ENCODE measurements at places on chromosomes 1 and 21.

GRCh38 chr1:231211005-231211857, 29.8 kb upstream of the GNPAT start:
- DNase-seq, result peak; percentile 88

GRCh38 chr1:109299558-109300343, 7.1 kb downstream of the MYBPHL start:
- no peak for DNase-seq

- DNase-seq, result no peak
Observed at GRCh38 chr1:59367301-59368007, 70.6 kb downstream of the FGGY start.

GRCh38 chr1:221672239-221672645, 69.6 kb downstream of the DUSP10 start:
- DNase-seq, result no peak

DNA sequence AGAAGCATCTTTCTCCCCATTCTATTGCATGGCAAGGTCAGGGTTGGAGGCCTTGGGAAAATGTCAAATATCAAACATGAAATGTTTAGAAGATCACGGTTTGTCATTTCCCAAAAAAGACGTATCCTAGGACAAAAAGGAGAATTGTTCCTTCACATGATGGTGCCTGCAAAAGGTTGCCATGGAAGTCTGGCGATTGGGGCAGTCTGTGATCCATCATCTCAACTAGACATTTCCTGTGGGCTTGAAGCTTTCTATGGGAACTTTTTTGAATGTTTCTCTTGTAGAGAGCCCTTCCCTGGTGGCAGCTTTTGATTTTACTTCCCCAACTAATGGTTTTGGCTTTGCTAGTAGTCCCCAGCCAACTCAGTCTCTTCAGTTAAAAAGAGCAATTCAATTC, 106.3 kb downstream of the TGFB2 start:
- DNase-seq, result no peak

DNA sequence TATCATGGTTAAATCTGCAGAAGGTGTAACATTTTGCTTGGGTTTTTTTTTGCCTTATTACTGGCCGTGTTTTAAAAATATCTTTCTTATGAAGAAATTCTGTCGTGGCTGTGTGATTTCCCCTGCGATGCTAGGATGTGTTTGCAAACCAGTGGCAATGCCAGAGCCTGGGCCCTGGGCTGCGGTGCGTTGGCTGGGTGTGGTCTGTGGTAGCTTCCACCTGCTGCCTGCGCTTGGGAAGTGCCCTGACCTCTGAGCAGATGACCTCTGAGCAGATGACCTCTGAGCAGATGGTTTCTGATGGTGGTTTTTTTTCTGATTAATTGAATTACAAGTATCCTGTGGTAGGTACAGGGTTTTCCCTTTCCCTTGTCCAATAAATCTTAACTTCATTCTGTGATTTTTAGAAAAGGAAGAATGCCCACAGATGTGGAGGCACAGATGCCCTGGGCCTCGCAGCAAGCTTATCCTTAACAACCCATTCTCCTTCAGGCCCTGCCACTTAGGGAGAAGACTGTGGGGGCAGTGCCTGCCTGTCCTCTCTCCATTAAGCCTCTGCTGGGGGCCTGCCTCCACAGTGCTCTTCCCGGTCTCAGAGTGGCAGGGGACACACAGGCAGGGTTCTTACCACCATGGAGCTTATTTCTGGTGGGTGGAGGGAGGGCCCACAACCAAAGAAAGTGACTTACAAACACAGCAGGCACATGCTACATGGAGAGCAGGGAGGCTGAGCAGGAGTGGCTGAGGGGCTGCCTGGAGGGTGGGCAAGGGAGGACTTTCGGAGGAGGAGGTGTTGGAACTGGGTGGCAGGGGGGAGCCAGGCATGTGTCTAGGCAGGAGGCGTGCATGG, 81.7 kb downstream of the PCBP3 start:
- no peak for DNase-seq

DNA sequence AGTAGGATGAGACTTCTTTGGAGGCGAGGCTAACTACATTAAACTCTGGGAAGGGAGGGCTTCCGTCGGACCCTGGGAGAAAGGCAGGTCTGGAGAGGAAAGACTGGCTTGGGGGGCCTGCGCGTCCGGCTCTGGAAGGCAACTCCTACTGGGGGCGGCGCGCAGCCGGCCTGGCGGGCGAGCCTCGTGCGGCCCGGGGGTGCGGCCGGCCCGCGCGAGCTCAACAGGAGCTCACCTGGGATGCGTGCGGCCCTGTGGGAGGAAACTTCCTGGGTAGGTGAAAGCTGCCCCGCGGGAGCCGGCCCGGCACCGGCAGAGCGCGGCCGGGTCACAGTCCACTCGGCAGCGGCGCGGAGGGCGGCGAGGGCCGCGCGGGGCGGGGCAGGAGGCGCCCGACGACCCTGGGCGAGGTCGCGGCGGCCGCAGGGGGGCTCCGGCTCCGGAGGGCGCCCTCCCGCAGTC, 449 bp downstream of the EPS15 start:
- DNase-seq, result no peak

GRCh38 chr1:63892632-63893395, 119.0 kb downstream of the ROR1 start:
- DNase-seq, result no peak

GRCh38 chr1:97010566-97011264, 289.1 kb downstream of the PTBP2 start:
- no peak for DNase-seq

GRCh38 chr1:30151826-30152225, 571.6 kb downstream of the MATN1 start:
- no peak for DNase-seq

DNA sequence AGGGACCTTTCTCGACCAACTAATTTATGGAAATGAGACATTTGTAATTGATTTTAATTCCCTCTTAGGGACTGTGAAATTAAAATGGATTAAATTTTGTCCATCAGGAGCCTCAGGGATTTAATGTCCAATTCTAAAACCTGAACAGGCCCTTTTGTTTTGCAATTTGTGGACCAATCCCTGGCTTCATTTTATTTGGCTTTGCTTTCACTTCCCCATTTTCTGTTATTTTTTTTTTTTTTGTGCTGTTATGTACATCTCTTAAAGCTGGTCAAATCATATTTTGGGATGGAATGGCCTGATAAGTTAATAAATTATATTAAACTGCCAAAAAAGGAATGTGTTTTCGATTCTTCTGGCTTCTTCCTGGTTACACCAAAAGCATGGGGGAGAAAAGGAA, 28.9 kb downstream of the ZSCAN20 start:
- no peak for DNase-seq

- peak; percentile 70 for DNase-seq
Observed at GRCh38 chr1:173420330-173420806, 56.8 kb upstream of the PRDX6 start.

- no peak for DNase-seq
Observed at GRCh38 chr1:63512584-63512983, 10.4 kb downstream of the ITGB3BP start.

GRCh38 chr1:30232288-30232899, 491.0 kb downstream of the MATN1 start:
- peak; percentile 18 for DNase-seq

- no peak for DNase-seq
Observed at GRCh38 chr1:56758794-56759193, 60.4 kb downstream of the FYB2 start.

DNA sequence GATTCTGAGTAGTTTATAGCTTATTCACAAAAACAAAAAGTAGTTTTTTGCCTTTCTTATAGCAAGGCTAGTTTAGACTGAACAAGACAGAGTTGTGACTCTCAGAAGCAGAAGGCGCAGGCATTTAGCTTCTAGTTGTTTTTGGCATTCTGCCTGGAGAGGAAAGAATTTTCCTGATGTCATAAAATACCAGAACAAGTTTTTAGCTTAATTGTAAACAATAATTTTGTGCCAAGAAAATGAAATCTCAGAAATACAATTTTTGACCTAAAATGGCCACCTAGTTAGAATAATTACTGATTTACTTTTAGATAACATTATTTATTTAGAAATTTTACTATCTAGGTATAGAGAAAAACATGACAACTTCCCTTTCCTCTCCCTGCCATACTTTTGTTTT, 1.0 kb downstream of the DNAJB4 start:
- DNase-seq, result no peak

GRCh38 chr1:230502306-230502705, 76.2 kb upstream of the PGBD5 start:
- no peak for DNase-seq

Measured in iPS DF 6.9 (cell line).